ENCODE measurements at places on chromosomes 12 and 14.

DNA sequence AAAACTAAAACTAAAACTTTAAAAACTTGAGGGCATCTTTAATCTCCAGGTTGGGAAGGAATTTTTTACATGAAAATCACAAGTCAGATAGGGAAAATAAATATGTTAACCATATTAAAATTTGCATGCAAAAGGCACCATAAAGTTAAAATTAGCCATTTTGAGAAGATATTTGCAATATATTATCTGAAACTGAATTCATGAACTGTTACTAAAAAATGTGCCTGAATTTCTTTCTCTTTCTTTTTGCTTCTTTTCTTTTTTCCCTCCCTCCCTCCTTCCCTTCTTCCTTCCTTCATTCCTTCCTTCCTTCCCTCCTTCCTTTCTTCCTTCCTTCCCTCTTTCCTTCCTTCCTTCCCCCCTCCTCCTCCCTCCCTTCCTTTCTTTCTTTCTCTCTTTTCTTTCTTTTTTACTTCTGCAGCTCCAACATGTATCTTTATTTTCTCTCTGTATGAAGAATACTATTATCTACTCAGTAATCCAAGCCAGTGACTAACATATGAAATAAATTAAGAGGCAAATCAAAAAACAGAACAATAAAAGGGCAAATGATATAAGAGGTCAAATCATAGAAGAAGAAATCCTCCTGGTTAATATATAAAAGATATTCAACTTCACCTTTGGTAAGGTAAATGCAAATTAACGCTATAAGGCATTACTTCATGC, 146.0 kb downstream of the BRMS1L start:
- no peak for DNase-seq

DNA sequence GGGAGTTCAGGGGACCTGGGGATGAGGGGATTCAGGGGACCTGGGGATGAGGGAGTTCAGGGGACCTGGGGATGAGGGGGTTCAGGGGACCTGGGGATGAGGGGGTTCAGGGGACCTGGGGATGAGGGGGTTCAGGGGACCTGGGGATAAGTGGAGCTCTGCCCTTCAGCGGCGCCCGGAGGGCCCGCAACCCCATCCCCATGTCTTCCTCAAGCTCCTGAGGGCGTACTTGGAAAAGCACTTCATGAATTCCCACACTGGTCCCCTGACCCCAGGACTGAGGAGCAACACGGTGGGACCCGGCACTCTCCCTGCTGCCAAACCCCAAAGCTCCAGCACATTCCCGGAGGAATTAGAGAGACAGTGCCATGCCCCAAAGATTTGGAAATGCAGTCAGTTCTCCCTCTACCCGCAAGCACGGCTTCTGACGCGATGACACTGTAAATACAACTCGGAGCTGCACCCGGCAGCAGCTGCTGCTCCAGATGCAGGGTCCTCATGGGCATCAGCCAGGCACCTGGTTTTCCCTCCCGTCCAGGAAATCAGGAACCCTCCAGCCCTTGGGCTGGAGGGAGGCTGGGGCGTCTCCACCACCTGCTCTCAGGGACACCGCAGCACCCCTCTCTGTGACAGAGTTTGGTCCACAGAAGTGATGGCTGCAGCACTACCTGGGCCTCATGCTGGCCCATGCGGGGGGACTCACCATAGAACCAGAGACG, 32.8 kb upstream of the C14orf180 start:
- DNase-seq: no peak

- no peak for DNase-seq
These were observed 197.3 kb upstream of the SFSWAP start for GRCh38 chr12:131513606-131514005.

DNA sequence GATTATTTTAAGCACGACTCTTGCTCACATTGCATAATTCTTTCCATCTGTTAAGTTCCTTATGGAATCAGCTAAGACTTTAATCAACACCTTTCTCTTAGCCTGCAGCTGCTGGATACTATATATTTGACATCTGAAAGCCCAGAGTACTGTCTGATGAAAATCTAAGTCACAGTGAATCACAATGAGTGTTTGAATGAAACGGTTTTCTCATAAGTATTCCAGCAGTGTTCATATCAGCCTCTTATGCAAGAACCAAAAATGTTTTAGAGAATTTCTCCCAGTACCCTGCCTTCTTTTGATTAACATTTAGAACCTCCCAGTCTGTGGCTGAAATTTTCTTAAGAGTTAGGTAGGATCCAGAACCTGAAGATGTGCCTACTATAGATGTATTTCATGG, 55.6 kb downstream of the FRMD6 start:
- DNase-seq: no peak

GRCh38 chr12:77082021-77082420, 16.7 kb upstream of the E2F7 start:
- DNase-seq: no peak

- DNase-seq: no peak
These were observed 979.0 kb downstream of the TMTC2 start for GRCh38 chr12:83665634-83666218.

- no peak for DNase-seq
These were observed 118.0 kb upstream of the CCDC198 start for GRCh38 chr14:57611555-57612075.

GRCh38 chr14:74326369-74327152, 21.7 kb upstream of the VRTN start:
- DNase-seq: no peak

GRCh38 chr12:118183155-118183554, 47.2 kb downstream of the PEBP1 start:
- no peak for DNase-seq

- DNase-seq: no peak
These were observed 49.5 kb upstream of the DIO3 start for GRCh38 chr14:101511620-101512375.

DNA sequence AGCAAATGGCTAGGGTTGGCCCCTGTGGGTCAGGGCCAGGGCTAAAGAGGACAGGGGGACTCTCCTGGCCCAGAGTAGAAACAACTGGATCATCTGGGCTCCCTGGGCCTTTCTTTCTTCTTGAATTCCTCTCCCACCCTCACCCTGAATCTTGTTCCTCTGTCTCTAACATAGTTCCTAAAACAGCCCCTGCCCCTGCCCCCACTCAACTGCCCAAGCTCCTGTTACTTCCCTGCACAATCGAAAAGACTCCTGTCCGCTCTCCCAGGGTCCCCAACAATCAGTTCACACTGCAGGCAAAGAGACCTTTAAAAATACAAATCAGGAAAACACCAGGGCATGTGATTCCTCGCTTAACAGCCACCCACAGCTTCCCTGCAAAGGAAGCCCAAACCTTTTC, 18.0 kb upstream of the ANKRD33 start:
- no peak for DNase-seq

GRCh38 chr12:68915055-68915454, 17.9 kb downstream of the CPM start:
- DNase-seq: no peak

- DNase-seq: no peak
These were observed 26.9 kb downstream of the MVK start for GRCh38 chr12:109600481-109600880.

DNA sequence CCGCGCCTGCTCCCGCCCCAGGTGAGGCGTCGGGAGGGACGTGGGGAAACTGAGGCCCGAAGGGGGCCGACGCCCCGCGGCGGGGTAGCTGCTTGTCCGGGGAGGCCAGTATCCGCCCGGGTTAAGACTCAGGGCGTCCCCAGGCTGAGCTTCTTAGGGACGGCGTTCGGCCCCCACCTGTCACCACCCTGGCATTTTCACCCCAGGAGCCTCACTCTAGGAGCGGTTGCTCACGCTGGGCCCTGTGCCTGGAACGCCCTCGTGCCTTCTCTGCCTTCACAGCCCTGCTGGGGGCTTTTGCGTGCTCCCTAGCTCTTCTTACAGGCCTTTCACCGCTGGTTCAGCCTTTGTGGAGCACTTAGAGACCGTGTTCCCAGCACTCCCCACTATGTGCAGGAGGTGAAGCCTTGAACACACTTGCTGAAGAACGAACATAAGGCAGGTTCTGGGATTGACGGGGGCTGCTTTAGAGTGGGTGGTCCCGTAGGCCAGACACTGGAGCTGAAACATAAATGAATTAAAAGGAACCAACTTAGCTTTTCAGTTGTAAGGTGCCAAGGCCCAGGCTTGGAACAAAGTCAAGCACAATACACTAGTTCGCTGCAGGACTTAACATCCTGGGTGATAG, 601 bp downstream of the ZNF839 start:
- peak; percentile 32 for DNase-seq

- DNase-seq: no peak
These were observed 38.3 kb upstream of the LTA4H start for GRCh38 chr12:96073346-96074330.

- DNase-seq: peak; percentile 72
These were observed 3.3 kb upstream of the CIPC start for GRCh38 chr14:77094672-77095284.

DNA sequence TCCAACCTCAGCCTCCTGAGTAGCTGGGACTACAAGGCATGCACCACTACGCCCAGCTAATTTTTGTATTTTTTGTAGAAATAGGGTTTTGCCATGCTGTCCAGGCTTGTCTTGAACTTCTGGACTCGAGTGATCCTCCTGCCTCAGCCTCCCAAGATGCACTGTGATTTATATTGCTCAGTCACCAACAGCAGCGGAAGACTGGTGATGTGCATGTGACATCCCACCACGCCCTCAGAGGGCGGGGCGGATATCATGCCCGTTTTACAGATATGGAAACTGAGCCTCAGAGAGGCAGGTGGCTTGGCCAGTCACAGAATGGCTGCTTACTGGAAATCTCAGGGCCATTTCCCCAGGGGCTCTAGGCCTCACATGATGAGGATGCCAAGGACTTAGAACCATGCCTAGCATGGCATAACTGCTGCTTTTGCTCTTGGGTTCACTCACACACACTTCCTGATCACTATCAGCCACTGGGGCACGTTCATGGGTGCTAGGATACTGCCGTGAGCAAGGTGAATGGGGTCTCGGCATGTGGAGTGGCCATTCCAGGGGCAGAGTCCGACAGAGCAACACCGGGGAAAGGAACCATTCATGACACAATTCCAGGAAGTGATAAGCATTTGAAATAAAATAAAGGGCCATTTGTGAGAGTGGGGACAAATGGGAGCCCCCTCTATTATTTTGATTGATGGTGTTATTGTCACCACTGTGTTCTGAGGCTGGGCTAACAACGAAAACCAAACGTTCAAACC, 31.9 kb downstream of the RBM19 start:
- DNase-seq: no peak

- no peak for DNase-seq
These were observed 55.4 kb downstream of the IRAK3 start for GRCh38 chr12:66244446-66244845.

DNA sequence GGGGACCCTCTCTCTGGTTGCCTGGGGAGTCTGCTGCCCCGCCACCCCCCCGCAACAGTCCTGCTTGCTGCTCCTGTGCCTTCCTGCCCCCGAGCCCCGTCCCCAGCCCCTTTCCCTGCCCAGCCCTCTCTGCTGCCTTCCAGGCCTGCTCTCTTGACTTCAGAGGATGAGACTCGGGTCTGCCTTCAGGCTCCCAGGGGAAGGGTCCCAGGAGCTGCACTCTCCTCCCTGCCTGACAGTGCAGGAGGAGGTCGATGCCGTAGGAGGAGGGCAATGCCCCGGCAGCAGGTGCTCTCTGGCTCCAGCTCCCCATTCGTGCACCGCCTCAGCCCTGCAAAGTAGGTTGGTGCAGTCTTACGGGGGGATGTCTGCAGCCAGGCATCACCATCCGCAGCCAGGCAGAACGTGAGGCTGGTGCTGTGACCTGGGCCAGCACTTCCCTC, 185.1 kb upstream of the C14orf180 start:
- no peak for DNase-seq

GRCh38 chr12:7017870-7018349, 366 bp downstream of the LPCAT3 start:
- no peak for DNase-seq

DNA sequence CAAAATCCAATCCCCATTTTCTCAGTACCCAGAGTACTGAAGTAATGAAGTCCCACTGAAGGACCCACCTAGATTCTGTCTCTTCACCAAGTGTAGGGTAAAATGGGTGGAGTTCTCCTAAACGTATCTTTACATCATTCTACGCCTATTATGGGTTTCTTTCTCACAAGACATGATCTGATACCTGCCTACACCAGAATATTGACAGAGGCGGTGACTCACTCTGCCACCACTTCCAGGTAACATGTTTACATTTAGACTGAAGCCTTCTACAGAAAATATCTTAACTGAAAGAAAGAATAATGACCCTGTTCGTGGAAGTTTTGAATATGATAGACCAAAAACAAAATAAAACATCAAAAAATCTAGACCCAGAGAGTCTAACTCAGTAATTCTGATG, 89.8 kb downstream of the BTG1 start:
- no peak for DNase-seq

DNA sequence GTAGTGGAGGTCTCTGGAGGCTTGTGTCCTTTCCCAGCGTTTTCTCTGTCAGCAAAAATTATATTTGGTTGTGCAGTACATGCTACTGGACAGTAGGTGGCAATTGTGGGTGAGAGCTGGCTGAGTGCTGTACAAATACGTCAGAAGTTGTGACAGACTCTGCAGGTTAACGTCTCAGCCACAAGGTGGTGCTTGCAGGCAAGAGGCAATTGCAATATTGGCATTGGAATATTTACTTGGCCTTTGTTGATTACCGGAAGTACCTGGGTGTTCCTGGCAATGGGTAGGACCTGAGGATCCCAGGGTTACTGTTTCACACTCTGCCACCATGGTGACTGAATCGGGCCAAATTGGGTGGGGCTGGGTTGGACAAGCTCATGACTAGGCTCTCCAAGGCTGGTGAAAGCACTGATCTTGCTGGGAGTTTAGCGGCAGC, 333.9 kb upstream of the LMO3 start:
- no peak for DNase-seq

DNA sequence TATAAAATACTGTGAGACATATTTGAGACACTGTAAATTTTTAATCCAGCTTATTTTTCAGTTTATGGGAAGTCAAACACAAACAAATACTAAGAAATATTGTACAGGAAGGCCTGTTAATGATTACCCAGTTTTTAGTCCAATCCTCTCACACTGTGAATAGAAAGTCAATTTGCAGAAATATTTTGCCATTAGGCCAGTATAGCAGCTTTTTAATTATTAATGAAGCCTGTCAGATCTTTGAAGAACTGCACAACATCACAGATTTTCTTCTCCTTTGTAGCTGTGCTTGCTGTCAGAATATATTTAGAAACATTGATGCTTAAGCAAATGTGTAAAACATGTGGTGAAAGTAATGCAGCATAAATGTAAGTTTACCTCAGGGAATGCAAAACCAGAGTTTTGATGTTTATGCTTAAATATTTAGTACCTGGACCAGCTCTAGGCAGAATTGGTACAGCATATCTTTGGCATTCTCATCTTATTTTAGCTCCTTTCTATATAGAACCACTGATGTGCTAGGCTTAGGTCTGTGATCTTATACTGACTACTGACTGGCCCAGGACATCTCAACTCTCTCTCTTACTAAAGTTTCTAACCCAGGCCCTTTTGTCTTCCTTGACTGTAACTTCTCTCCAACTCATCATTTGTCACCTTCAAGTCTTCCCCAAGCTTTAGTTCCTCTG, 230.8 kb upstream of the NAV3 start:
- DNase-seq: no peak

GRCh38 chr14:38583471-38583870, 327.6 kb upstream of the CLEC14A start:
- no peak for DNase-seq

Data from midbrain (tissue), 1 donor.